EL (cell line): ENCODE measurements at places on chromosomes 2 and 18.

DNA sequence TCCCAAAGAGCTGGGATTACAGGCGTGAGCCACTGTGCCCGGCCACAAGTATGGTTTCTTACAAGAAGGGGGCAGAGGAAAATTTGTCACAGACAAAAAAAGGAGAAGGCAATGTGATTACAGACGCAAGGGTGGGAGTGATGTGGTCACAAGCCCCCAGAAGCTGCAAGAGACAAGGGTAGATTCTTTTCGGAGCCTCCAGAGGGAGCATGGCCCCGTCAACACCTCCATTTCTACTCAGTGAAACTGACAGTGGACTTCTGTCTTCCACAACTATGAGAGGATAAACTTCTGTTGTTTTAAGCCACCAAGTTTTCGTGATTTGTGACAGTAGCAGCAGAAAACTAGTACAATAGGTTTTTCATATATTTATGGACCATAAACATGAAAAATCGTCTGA is 2.1 kb upstream of the TCF7L1 start:
- DNase-seq: peak; percentile 17

DNA sequence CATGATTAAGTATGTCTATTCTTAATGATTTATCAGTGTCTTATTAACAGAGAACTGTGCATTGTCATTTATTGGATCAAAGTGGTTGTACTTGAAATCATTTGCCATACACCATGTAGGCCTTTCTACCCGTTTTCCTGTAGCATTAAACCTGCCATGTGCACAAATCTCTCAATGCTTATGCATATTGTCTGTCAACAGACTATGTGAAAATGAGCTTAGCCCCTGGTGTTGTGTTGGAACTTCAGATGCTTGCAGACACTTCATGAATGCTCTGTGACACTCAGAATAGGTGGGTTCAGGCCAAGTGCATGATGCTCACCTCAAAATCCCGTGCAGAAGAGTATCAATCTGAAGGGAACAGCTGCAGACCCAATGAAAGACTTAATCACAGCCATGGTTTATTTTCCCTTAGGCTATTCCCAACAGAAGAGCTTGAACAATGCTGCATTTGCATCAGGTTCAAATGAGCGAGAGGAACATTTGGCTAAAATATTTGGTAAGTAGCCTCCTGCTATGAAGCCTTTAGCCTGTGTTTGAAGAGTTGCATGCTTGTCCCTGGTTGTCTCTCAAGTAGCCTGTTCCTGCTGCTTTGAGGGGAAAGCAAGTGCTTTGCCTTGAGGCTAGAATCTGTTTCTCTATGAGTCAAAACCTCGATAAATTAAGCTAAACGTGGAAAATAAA is 6.1 kb downstream of the C2orf92 start:
- no peak for DNase-seq

GRCh38 chr2:74767618-74768017 is 66.3 kb upstream of the HK2 start:
- DNase-seq: no peak

GRCh38 chr2:85163675-85164074 is 30.5 kb downstream of the TCF7L1 start:
- DNase-seq: no peak

GRCh38 chr2:134193006-134193405 is 60.9 kb upstream of the MGAT5 start:
- DNase-seq: peak; percentile 70

DNA sequence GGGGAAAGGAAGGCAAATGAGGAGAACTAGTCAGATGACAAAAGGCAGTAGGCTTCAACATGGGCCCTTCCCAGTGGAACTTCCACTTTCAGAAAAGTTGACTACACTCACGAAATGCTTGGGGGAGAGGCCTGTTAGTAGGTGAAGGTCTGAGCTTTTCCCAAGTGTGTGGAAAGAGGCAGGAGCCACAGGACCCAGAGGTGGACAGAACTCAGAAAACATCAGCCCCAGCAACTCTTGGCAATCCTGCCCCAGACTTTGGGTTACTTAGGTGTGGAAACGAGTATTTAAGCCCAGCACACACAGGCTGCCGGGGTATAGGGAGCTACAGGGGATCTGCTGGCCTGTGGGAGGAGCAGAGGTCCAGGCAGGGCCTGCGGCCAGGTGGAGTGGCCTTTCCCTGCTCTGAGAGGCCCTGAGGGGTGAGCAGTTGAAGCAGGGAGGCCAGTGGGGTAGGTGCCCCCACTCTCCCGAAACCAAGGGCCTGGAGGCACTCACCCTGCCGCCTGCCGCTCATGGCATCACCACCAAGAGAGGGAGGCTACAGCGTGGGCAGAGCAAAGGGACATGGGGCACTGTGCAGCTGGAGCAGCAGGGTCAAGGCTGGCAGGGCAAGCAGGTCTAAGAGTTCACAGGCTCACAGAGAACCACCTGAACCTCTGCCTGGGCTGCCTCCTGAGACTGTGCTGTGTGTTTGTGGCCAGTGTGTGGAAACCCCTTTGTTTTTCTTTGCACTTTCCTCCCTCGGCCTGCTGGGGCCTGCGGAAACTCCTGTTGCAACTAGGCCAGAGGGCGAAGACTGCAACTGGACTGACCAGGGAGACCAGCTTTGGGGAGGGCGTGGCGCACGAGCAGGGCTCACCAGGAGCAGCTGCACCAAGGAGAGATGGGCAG is 130.7 kb upstream of the SERTAD2 start:
- DNase-seq: no peak

- no peak for DNase-seq
Observed at GRCh38 chr2:187165936-187166610, 282.0 kb downstream of the CALCRL start.
